Hematopoietic multipotent progenitor cell treated with erythropoietin and hydrocortisone succinate and interleukin-3 and kit ligand, for 15 days (in vitro differentiated cells): ENCODE measurements at places on chromosomes 16 and 17.

DNA sequence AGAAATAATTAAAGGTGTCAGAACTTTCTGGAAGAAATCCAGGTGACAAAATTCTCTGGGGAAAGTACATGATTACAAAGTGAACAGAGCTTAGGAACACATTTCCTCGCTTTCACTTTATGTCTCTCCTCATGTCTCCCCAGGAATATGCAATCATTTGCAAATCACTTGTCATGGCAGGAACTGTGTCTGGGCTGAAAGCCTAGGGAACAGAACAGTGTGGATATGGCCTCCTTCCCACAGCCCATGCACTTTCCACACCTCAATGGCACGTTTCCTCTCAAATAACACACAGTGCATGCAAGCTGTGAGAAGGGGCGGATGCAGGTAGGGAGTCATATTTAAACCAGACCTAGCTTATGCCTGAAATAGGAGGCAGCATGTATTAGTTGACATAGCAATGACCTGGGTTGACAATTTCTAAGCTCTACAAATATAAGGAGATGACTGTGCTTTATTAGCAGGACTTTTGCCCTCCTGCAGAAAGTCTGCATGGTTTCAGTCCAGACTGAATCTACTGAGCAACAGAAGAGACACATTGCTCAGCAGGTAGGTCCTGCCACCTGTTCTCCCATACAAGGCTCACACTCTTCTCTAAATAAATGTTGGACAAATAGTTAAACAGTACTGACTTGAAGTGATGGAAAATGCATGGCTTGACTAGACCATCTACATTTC is 236.0 kb upstream of the ELAC2 start:
- DNase-seq = no peak

DNA sequence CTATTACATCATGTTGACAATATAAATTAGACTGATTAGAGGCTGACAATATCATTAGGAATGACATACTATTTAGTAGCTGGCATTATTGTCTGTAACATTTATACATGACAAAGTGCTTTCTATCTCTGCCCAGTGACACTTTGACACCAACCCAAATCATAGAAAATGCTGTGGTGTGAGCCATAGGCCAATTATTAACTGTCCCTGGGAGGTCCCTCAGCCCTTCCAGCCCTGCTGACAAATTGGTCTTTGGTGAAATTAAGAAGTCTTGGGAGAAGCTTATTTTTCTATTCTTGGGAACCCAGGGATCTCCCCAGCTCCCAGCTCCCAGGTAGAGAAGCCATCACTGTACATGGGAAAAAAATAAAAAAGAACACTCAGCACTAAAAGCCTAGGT is 179.6 kb downstream of the AIPL1 start:
- no peak for DNase-seq

DNA sequence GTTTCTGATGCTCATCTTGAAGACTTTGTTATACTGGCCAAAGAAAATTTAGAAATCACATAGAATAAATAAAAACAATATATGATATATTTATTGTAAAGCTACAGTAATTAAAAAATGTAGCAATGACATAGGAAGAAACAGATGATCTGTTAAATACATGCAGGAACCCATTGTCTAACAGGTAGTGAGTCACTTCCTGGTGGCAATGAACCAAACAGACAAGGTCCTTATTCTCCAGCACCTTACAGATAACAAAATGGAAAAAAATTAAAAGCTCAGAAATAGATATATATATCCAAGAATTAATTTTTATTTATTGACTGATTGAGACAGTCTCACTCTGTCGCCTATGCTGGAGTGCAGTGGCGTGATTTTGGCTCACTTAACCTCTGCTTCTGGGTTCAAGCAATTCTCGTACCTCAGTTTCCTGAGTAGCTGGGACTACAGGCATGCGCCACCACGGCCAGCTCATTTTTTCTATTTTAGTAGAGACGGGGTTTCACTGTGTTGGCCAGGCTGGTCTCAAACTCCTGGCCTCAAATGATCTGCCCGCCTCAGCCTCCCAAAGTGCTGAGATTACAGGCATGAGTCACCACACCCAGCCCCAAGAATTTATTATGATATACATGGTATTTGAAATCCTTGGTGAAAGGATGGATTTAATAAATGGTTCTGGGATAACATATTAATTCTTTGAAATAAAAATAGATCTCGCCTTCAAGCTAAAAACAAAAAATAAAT is 7.5 kb downstream of the NETO2 start:
- no peak for DNase-seq

DNA sequence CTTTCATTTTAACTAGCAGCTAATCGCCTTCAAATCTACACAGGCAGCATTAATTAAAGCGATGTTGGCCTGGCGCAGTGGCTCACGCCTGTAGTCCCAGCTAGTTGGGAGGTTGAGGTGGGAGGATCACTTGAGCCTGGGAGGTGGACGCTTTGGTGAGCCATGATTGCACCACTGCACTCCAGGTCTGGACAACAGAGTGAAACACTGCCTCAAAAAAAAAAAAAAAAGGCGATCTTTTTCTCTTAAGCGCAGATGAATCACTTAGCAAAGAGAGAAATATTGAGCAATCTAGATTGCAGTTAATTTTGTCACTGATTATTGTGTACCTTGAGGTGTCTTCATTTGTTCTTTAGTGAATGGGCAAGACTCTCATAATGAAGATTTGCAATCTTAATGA is 12.4 kb downstream of the SNTB2 start:
- no peak for DNase-seq

GRCh38 chr17:76079956-76080767 is 1.2 kb downstream of the ZACN start:
- DNase-seq = no peak

GRCh38 chr16:47506800-47507199 is 45.7 kb downstream of the PHKB start:
- DNase-seq = no peak
